SW480 (cell line): ENCODE measurements at places on chromosomes 7 and 10.

DNA sequence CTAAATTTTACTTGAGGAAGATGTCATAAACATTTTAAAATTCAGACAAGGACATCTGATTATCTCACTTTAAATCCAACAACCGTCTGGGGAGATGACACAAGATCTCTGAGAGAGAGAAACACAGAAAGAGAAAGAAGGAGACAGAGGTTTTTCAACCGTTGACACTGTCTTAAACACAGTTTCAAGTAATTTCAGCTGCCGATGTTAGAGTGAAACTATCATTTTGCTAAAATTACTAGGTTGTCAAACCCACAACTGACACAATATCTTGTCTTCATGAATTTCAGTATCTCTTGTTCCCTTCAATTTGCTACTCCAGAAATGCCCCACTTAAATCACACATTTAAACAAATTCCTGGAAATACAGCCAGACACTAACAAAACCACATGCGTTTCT lies 174.8 kb downstream of the RAPGEF5 start:
- no peak for DNase-seq

- no peak for DNase-seq
Observed at GRCh38 chr10:8240861-8241260, 186.4 kb downstream of the GATA3 start.

- DNase-seq: no peak
Observed at GRCh38 chr7:64774204-64774842, 19.9 kb upstream of the ZNF138 start.

DNA sequence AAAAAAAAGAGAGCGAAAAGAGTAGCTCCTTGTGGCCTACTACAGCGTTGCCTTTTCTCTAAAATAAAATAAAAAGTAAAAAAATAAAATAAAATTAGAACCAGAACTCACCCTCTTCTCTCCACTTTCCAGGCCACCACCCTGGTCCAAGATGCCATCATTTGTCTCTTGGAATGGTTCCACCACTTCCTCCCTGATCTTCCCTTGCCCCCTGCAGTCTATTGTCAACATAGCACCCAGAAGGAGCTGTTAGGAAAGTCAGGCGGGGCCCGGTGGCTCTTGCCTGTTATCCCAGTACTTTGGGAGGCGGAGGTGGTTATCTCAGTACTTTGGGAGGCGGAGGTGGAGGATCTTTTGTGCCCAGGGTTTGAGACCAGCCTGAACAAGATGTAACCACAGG lies 7.6 kb upstream of the GRID2IP start:
- DNase-seq: peak; percentile 76

GRCh38 chr7:7595451-7595850 lies 28.8 kb downstream of the MIOS start:
- DNase-seq: peak; percentile 42

DNA sequence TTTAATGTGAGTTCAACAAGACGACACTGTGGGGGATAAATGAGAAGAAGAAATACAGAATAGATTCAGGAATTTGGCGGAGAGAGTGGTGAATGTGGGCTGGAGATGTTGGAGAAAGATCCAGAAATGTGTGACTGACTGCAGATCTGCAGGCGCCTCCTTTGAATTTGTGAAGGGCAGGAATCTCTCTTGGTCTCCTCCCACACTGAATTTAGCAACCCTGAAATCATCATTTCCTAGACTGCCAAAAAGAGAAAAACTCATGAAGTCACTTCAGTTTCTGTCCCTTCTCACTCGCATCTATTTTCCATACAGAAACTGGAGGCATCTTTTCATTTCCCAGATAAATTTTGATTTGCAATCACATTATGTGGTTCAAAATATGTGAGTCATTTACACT lies 128.7 kb downstream of the GNAI1 start:
- DNase-seq: no peak

GRCh38 chr7:74561898-74562613 lies 95.5 kb upstream of the GTF2I start:
- DNase-seq: no peak

- DNase-seq: no peak
Observed at GRCh38 chr7:98935811-98936210, 57.5 kb downstream of the TRRAP start.

GRCh38 chr10:81848514-81848913 lies 26.5 kb upstream of the NRG3 start:
- DNase-seq: no peak
